ENCODE measurements at places on chromosomes 5 and 9.

DNA sequence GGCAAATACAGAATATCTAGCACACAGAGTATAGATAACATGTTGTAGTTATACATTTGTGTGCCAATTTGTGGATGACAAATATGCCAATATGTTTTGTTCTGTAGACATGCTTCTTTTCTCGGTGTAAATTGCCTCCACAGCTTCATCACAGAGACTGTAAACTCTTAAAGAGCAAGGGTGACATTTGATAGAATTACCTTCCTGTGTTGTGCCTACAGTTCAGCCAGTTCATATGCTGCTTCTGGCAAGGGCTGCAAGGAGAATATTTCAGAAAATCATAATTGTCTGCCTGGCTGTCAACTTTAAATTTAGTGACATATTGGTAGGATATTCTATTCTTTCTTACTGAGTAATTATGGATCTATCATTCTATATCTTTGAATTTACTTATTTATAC, 155.1 kb downstream of the MAT2B start:
- DNase-seq, result no peak

DNA sequence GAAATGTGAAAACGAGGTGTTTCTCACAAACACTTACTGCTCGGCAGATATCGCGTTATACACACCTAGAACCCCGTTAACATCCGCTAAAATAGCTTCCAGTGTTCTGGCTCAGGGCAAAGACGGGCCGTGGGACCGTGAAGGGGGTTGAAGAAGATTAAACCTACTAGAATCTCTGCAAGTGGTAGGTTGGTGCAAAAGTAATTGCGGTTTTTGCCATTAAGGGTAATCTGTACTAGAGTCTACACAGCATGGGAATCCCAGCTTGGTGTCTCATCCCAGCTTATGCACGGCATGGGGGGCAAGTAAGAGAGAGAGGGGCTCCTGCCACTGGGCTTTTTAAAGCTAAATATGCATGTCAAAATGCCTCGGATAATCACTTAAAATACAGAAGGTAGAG, 43.9 kb downstream of the HRH2 start:
- DNase-seq, result no peak

DNA sequence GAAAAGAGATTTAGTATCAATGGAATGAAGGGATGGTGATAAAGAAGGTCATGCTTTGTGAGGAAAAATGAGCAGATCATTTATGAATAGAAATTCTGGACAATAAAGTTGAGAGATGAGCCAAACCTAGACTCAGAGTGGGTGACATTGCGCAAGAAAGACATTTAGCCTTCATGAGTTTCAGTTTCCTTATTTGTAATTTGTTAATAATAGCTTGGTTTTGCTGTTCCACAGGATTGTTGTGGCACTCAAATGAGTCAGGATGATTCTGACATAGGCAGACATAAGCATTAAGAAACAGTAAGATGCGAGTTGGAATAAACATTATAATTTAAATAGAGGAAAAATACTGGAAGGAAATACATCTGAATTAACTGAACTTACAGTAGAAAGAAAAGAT, 34.8 kb downstream of the ITGA2 start:
- DNase-seq, result no peak

DNA sequence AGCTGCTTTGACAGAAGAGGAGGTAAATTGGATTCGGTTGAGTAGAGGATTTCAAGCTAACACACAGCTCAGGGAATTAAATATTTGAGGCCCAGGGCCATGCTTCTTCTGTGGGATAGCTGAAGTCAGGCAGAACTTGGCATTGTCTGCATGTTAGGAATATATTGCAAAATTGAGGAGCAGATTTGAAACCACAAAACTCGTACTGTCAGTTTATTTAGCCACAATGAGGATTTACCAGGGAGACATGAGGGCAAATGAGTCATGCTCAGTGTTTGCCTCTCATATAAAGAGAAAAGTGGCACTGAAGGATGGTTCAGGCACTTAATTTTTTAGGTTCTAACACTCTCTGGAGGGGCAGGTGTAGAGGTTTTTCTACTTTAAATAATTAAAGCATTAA, 83.0 kb upstream of the PRLR start:
- no peak for DNase-seq

GRCh38 chr5:36641431-36641830, 35.0 kb downstream of the SLC1A3 start:
- DNase-seq, result no peak

GRCh38 chr5:35815089-35815936, 41.4 kb upstream of the IL7R start:
- DNase-seq, result no peak

- DNase-seq, result no peak
These were observed 6.8 kb downstream of the PHF19 start for GRCh38 chr9:120870206-120870605.

- DNase-seq, result no peak
These were observed 49.7 kb downstream of the SEMA6A start for GRCh38 chr5:116524966-116525365.

DNA sequence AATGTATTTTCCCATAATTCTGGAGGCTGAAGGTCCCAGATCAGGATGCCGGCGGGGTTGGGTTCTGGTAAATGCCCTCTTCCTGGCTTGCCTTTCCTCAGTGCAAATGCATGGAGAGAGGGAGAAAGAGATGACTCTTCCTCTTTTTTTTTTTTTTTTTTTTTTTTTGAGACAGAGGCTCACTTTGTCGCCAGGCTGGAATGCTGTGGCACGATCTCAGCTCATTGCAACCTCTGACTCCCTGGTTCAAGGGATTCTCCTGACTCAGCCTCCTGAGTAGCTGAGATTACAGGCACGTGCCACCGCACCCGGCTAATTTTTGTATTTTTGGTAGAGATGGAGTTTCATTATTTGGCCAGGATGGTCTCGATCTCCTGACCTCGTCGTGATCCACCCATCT, 300.0 kb upstream of the TAS2R1 start:
- no peak for DNase-seq

- no peak for DNase-seq
These were observed 91.7 kb downstream of the GNA14 start for GRCh38 chr9:77556396-77556795.

DNA sequence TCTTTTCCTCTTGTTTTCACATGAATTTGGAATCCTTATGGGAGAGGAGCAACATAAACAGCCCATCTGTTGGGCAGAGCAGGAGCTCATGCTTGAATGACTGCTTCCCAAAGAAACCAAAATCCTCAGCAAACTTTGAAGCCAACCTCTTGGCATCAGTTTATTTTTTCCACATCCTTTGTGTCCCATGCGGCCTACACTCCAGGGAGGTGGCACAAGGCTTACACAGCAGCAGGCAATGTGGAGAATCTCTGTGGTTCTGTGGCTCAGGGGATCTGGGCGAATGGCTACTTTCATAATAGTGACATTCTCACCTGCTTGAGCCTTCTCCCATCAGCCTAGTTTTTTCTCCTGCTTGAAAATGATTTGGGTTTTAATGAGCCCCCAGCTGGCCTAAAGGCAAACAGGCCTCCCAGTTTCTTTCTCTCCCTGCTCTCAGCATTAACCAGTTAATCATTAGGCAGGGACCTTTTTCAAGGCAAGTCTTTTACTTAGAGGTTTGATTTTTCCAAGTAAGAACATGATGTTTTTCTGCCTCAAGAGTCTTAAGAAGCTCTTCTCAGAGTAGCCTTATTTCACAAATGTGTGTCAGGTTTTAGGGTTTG, 370.3 kb downstream of the ARHGEF28 start:
- DNase-seq, result no peak

DNA sequence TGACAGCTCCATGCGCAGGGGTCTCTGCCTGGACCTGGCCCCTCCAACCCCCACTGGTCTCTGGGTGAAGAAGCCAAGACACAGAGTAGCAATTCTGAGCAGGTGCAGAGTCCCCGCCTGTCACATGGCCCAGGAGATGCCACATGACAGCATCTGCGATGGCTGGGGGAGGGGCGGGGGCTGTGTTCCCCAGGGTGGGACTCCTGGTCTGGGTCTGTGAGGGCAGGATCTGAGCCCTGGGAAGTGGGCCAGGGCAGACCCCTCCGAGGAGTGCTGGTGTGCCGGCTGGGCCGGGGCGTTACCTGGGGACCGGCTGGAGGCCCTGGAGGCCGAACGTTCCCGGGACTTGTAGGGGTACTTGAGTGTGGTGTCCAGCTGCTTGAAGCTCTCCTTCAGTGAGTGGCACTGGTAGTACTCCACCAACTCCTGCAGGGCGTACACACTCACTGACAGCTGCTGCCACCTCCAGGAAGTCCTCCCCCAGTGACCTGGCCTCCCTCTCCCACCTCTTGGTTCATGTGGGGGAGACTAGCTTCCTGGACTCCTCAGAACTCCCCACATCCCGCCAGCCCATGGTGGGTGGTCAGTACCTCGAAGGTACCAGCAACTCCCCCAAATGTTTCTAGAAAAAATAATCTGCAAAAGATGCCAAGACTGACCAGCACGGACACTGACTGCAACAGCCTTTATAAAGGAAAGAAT, 32.1 kb upstream of the SARDH start:
- DNase-seq, result no peak

GRCh38 chr9:106890608-106891007, 27.6 kb downstream of the ZNF462 start:
- DNase-seq, result no peak

GRCh38 chr9:71721855-71722254, 46.5 kb downstream of the CEMIP2 start:
- no peak for DNase-seq

DNA sequence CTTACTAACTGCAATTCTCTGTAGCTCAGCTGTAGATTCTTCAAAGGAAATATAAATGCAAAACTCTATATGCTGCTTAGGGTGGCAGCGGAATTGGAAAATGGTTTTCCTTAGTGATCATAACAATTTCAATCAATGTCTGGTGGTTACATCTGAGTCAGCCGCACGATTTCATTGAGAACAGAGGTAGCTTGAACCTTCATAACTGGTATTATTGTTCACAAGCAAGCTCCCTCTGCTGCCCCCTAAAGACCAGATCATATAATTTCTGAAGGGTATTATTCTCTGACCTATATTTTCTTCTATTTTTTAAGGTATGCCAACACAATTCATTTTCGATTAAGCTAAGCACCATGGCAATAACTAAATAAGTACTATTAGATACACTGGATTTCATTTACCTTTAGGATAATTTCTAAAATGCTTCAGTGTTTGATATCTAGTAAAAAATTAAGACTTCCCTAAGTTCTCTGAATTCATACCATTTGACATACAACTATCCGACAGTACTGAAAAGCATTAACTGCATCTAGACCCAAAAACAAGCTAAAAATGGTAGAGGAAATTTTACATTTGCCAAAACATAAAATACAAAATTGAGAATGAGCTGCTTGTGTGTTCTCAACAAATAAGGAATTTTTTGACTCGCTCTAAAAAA, 181.1 kb upstream of the SPEF2 start:
- peak; percentile 39 for DNase-seq

DNA sequence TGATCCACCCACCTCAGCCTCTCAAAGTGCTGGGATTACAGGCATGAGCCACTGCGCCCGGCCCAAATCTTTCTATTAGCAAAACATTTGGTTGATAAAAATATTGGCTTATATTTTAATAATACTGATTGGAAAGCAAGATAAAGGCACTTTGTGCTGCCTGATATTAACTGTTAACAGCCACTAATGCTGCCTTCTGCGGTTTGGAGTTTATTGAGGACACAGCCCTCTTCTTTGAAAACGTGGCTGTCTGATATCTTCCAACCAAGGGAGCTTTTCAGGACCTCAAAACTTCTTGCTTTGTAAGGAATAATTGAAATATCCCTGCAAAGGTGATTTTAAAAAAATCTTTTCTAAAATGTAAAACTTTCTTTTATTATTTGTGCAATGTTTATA, 94.0 kb downstream of the IQGAP2 start:
- DNase-seq, result no peak

- no peak for DNase-seq
These were observed 388.9 kb upstream of the KLF4 start for GRCh38 chr9:107878462-107878861.

DNA sequence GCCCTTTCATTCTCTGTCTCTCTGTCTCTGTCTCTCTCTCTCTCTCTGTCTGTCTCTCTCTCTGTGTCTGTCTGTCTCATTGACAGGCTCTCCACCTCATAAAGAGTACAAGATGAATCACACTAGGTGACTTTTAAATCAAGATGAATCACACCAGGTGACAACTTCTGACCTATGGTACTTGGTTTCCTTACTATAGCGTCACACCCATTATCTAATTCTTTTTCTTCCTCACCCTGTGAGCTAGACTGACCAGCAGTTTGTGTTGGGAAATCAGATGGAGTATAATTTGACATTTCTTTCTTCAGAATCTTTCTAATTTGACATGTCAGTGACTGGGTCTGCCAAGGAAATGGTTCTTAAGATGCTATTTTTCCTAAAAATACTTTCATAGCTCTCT, 232.9 kb downstream of the ARRDC3 start:
- DNase-seq, result no peak

- no peak for DNase-seq
These were observed 620.5 kb upstream of the KLF4 start for GRCh38 chr9:108109927-108110690.

GRCh38 chr9:136650648-136651047, 12.1 kb upstream of the EGFL7 start:
- no peak for DNase-seq

GRCh38 chr5:114325541-114325940, 36.3 kb upstream of the KCNN2 start:
- no peak for DNase-seq

DNA sequence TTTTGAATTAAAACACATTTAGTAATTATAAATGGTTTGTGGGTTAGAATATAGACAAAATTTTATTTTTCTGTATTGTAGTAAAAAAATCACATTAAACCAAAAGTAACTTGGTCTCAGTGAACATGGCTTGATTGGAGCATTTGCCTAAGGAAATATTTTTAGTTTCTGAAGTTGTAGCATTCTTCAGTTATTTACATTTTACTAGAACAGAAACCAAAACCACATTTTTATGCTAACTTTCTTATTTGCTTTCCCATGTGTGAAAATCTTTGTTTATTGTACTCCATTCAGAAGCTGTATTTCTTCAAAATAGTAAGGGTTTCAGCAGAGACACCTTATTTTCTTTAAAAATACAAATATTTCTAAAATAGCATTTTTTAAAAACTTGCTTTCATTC, 129.9 kb downstream of the SGCD start:
- no peak for DNase-seq

DNA sequence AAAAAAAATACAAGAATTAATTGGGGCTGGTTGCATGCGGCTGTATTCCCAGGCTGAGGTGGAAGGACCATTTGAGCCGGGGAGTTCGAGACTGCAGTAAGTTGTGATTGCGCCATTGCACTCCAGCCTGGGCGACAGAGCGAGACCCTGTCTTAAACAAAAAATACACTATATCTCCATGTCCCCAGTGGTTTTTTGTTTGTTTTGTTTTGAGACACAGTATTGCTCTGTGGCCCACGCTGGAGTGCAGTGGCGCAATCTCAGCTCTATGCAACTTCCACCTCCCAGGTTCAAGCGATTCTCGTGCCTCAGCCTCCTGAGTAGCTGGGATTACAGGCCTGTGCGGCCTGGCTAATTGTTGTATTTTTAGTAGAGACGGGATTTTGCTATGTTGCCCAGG, 1.2 kb downstream of the COQ4 start:
- no peak for DNase-seq

- no peak for DNase-seq
These were observed 47.0 kb downstream of the RXRA start for GRCh38 chr9:134373269-134373668.

GRCh38 chr9:134408389-134408788, 82.1 kb downstream of the RXRA start:
- no peak for DNase-seq

GRCh38 chr9:80946496-80947170, 742.7 kb downstream of the TLE1 start:
- DNase-seq, result no peak
